ENCODE measurements at places on chromosomes 1 and 21.

DNA sequence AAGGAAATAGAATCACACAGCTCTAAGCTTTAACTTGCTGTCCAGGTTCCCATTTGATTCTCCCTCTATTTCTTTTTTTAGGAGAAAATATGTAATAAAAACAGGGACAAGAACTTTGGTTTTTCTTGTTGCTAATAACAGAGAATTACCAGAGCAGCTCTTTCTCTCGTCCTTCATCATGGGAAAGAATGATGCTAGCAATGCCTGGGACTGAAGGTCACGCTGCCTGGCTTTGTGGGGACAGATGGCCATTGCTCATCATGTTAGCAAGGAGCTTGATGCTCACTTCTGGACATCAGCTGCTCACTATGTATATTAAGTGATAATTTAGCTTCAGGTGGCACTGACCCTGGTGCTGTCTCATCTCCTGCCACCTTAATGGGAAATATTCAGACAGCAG, 77.3 kb upstream of the AKT3 start:
- DNase-seq, result no peak

DNA sequence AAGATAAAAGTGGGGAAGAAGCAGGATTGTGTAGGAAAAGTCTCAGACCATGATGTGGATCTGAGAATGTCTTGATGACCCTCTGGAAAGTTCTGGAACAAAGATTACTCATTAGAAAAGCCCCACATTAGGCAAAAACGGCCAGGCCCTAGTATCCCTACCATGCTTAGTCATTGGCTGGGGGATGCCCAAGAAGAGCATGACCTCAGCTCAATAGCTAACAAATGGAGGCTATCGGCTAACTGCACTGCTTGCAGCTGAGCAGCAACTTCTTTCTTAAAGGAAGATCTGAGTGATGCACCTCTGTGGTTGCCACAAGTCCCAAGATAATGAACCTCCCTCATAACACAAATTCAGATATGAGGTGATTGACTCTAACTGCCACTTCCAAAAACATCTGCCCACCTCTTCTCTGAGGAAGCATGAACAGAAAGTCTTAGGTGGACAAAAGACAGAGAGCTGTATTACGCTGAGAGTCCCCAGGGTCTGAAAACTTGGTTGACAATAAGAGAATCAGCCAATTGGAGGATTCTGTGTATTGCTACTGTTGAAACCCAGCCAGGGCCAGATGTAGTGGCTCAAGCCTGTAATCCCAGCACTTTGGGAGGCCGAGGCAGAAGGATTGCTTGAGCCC, 64.6 kb upstream of the AK4 start:
- no peak for DNase-seq

DNA sequence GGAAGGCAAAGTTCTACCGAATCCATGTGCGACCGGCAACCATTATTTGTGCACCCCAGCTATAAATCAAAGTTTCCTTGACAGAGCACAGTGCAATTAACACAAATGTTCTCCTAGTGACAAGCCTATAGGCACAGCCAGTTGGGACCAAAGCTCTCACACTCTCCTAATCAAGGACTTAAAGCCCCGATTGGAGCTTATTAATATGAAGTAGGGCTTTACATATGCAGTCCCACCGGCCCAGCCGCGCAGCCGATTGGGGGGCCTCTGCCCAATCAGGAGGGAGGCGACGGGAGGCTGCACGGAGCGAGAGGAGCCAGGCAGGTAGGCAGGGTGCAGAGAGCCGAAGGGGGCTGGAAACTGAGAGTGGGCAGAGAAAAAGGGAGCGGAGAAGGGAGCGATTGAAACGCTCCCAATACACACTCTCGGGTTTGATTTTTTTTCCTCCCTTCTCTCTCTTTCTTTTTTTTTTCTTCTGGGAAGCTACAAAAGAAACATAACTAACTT, at the start of gene ESRRG:
ESRRG (minus strand) TSS at position 156 of the 507 bp plus-strand sequence; CDS start at position 26, 130 bp downstream.
- no peak for DNase-seq

DNA sequence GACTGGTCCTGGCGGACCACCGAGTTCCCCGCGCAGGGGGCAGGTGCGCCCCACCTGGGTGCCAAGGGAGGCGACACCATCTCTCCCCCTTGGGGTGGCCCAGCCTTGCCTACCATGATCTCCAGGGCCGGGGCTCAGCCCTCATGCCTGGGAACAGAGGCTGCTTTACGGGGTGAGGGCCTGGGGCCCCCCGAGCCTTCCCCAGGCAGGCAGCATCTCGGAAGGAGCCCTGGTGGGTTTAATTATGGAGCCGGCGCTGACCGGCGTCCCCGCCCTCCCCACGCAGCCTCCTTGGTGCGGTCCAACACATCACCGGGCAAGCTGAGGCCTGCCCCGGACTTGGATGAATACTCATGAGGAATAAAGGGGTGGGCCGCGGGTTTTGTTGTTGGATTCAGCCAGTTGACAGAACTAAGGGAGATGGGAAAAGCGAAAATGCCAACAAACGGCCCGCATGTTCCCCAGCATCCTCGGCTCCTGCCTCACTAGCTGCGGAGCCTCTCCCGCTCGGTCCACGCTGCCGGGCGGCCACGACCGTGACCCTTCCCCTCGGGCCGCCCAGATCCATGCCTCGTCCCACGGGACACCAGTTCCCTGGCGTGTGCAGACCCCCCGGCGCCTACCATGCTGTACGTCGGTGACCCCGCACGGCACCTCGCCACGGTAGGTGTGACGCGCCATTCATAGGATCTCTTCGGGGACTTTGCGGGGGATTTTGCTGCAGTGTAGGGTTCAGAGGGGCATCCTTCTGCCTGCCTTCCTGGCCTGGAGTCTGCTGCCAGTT, 38.2 kb downstream of the TP73 start:
- no peak for DNase-seq

DNA sequence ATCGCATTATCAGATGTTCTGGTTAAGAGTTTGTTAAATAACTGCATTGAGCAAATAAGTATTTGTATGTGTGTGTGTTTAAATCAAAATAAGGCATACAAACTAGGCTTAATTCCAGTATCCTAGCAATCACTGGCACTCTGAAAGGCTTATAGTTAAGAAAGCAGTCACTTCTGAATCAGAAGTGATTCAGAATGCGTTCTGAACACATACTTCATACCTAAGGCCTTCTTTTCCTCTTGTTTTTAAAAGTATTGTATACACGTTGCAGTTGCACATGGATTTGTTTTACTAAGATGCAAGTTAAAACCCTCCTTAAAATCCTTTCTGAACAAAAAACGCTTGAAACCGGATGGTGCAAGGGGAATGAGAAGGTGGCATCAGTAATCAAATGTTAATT, 238.4 kb upstream of the DMRTA2 start:
- no peak for DNase-seq

DNA sequence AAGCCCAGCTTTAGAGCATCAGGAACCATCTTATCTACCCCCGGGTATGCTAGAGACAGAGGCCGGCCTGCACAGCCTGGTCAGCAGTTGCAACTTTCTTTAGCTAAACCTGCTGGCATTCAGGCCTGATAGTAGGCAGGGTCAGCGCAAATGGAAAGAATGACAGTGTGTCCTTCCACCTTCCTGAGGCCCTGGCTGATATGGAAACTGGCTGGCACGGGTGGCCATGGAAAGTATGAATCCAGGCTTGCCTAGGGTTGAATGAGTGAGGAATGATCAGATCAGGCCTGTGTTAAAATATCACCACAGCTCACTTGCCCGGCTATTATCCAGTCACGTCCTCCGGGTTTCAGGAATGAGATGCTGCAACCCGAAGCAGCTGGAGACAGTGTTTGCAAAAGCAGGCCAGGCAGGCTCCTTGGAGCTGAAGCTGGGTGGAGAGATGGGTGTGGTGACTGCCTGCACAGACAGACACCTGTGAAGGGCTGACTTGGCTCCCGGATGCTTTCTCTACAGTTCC, 34.7 kb downstream of the RCAN1 start:
- no peak for DNase-seq

DNA sequence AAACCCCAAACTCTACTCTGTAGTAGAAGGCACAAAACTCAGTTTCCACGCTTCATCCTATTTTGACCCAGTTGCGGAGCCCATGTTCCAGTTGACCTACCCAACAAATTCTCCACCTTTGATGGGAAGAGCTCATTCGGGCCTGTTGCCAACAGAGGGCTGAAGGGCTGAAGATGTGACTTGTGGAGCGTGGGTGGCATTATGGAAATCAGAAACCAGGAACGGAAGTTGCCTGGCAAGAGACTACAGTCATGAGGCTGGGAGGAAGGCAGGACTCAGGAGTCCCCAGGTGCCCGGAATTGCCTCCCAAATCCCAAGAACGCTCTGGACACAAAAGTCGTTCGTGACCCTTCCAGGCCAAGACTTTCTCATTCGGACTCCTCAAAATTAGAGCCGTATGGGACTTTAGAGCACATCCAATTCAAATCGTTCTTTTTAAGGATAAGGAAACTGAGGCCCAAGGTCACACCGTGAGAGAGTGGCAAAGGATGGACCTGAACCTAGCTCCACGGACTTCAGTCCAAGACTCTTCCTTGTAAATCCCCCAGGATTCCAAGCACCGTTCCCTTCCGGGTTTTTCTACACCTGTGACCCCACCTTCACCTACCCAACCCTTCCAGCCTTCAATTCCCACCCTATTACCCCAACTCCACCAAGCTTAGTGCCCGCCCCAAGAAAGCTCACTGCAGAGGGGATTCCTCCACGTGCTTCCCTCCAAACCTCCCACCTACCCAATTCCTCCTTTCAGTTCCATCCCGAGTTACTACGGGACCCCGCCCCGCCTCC, 739 bp downstream of the SMG5 start:
- no peak for DNase-seq

GRCh38 chr1:41353744-41354143, 7.5 kb upstream of the FOXO6 start:
- no peak for DNase-seq

DNA sequence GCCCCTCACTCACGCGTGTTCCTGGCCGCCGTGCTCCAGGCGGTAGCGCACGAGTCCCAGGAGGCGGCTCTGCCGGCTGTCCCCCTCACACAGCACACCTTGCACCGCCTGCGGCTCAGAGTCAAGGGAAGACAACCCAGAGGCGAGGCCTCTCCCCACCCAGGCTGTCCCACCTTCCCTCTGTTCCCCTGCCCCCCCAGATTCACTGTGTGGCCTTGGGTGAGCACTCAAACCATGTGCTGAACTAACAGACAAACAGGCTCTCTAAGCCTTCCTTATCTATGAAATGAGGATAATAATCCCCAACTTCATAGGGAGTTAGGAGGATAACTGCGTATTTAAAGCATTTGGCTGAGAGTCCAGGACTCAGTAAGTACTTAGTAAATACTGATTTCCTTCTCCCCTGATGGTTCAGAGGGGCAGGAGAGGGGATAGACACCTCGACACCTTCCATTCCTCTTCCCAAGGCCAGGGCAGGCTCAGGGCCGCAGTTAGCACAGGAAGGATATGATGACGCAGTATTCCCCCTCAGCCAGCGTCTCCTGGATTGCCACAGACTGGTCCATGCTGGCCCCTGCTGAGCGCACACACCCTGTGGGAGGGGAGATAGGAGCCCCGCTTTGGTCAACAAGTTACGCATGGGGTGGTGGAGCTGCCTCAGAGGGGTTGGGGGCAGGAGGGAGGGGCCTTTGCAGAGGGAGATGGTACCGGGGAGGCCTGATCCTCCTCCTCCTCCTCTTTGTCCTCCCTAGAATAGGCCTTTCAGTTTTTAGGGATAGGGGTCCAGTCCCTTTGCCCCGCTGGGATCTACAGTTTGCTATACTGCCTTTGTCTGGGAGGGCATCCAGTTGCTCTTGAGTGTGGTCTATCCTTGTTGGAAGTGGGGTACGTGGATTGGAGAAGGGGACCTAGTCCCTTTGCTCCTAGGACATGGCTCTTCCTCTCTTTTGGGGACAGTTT, 830 bp downstream of the INPP5B start:
- DNase-seq, result no peak

DNA sequence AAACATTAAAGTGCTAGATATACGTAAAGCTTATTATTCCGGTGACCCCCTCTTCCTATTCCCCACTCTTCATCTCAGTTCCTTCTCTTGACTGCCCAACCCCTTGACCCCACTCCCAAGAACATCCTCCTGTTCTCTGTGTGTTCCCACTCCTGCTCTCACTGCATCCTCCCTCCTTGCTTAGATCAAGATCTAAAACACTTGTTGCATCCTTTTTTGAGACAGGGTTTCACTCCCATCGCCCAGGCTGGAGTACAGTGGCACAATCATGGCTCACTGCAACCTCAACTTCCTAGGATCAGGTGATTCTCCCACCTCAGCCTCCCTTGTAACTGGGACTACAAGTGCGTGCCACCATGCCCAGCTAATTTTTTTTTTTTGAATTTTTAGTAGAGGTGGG, 13.5 kb downstream of the ATP2B4 start:
- DNase-seq, result no peak

GRCh38 chr1:201807958-201808632, 20.9 kb upstream of the IPO9 start:
- no peak for DNase-seq

- DNase-seq, result no peak
Observed at GRCh38 chr1:224782281-224783000, 147.0 kb upstream of the DNAH14 start.

DNA sequence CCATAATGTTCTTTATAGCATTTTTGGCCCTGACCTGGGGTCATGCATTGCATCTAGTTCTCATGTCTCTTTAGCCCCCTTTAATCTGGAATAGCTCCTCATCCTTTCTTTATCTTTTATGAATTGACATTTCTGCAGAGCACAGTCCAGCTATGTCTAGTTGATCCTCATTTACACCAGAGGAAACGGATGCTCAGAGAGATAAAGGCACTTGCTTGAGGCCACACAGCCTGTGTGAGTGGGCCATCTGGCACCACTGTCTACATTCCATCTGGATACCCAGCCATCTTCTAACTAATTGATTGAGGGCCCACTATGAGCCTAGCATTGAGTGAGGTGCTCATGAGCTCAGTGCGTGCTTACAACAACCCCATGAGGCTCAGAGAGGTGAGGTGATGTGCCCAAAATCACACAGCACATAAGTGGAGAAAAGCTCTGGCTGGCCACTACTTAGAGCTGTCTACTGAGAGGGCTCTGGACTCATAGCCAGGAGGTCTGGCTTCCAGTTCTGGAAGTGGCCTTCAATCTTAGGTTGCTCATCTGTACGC, 3.5 kb downstream of the HPCA start:
- DNase-seq, result no peak

DNA sequence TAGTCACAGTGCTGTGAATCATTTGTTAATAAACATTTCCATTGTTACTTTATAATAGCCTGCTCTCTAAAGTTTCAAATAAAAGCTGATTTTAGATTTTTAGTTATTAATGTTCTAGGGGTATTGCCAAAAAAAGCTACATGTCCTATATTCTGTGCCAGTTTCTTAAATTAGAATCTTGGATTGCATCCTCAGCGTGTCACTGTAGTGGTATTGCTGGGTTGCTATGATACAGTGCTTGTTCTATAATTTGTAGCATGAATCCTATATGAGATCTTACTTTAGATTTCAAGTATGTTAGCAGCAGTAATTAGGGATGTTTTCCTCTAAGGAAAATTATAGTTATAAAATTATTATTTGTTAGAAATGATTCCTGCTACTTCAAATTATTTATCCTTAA, 16.4 kb downstream of the PPP2R5A start:
- DNase-seq, result no peak

DNA sequence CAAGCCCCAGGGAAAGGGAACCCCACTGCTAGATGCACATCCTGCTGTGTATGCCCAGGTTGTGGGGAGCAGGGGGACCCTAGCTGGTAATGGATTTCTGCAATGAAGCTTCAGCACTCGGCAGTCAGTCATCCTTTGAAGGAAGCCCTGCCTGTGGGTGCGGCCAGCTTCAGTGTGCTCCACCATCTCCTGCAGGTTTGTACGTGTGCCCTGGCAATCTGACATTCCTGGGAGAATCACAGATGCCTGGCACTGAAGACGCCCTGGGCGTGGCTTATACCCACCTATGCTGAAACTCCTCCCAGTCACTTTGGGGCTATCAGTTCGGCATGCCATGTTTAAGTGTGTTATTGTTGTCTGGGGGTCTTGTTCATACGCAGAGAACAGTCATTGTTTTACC, 6.8 kb downstream of the SPRR5 start:
- no peak for DNase-seq
